Hepatocyte (in vitro differentiated cells): ENCODE measurements at places on chromosomes 13 and 19. TPM values are rescaled to one million over a fixed set of nuclear protein-coding genes. Genes with fewer than 3 reads are reported as not detected.

The DMPK gene
- 25.2 and 71.4 TPM in 2 replicates for total RNA-seq

The ENOX1 gene
- total RNA-seq, result 1.6 and 2.4 TPM in 2 replicates

GRCh38 chr19:14540741-14541525, 11.5 kb downstream of the TECR start:
- DNase-seq, result no peak

- no peak for DNase-seq
Measured at GRCh38 chr13:114264886-114265611, 16.4 kb upstream of the UPF3A start.

The PROZ gene
- total RNA-seq, result 4.7 and 5.4 TPM in 2 replicates

DNA sequence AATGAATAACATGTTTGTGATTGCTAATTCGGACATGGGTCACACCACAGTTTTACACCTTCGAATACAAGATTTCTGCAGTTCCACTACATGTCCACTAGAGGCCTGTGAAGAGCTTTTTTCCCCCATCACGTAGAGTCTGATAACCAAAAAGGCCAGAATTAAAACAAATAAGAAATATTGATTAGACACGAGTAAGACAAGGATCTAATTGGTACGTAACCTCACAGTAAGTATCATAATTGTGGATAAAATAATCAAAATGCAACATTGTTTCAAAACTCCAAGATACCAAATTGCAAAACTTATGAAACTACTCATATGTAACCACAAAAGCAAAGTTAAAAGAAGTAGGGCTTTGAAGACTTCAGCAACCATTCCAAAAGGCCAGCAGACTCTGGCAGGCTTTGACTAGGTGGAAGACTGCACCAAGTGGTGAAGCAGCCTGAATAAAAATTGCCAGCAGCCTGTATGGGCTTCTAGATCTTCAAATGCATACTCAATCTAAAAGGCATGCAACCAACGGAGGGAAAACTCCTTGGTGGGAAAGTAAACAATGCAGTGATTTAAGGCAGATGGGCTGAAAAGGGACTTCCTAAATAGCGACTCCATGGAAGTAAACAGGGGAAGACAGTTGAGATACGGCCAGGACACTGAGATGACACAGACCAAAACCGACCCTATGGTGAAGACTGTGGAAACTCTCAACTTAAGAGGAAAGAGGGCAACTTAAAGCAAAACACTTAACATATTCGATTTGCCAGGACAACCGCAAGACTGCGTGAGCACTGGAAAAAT, 56.7 kb downstream of the STARD13 start:
- peak; percentile 53 for DNase-seq

DNA sequence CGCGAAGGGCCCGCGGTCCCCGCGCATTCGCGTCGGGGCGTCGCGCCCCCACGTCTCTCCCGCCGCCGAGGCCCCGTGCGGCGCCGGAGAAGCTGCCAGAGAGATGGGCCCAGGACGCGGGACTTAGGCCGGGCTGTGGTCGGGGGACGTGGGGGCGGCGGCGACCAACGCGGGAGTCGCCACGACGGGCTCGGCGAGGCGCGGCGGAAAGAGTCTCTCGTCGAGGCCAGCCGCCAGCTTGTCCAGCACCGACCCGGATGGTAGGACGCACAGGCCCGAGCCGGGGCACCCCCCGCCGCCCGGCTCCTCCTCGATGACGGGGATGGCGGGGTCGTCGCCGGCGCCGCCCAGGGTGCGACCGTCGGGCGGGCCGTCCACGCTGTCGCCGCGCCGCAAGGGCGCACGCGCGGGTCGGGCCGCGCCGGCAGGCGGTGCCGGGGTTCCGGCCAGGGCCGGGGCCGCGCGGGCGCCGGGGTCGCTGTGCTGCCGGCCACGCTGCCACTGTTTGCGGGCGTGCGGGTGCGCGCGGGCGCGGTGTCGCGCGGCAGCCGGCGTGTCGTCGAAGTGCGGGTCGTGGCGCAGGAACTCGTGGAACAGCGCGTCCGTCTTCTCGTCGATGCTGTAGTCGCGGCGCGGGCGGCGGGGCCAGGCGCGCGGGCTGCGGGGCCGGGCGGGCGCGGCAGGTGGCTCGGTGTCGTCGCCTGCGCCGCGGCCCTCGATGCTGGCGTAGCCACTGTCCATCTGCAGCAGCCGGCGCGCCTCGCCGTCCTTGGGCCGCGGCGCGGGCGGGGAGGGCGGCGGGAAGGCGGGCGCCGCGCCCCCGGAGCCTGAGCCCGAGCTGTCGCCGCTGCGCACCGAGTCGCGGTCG, 8.5 kb downstream of the CBARP start:
- DNase-seq, result no peak

GRCh38 chr13:66312312-66313087, 917.6 kb downstream of the PCDH9 start:
- peak; percentile 16 for DNase-seq

GRCh38 chr13:108915095-108915633, 285.8 kb downstream of the MYO16 start:
- DNase-seq, result peak; percentile 59

DNA sequence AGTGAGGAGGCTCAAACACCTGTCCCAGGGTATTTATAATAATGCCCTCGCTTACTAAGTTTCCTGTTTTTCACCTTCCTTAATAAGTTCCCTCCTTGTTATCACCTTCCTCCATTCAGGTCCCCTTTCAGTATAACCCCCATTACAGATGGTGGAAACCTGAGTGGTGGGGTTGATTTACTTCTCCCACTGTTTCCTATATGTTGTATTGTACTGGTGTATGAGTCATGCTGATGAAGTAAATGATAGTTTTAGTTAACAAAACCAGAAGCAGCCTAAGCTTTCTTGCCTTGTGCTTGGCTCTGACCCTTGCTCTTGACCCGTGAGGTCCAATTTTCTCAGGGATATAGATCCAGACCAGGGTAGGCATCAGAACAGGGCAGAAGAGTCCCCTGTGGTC, 22.3 kb upstream of the TNFSF11 start:
- no peak for DNase-seq

The DZIP1 gene
- 17.2 and 23.2 TPM in 2 replicates for total RNA-seq

DNA sequence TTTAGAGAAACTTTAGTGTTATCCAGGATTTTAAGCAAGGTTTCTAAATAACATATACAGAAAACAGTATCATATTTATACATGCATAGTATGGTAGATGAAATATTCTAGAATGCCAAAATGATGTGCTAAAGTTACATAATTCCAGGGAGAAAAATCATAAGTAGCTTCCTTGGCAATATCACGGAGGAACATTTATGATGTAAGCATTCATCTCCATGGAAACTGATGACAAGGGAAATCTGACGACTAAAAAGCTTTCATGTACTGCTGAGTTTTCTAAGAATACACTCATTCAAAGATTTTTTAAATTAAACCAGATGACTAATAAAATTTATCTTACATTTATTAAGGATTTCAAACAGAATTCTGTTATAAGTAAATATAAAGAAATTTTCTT, 4.7 kb downstream of the TEX30 start:
- no peak for DNase-seq

DNA sequence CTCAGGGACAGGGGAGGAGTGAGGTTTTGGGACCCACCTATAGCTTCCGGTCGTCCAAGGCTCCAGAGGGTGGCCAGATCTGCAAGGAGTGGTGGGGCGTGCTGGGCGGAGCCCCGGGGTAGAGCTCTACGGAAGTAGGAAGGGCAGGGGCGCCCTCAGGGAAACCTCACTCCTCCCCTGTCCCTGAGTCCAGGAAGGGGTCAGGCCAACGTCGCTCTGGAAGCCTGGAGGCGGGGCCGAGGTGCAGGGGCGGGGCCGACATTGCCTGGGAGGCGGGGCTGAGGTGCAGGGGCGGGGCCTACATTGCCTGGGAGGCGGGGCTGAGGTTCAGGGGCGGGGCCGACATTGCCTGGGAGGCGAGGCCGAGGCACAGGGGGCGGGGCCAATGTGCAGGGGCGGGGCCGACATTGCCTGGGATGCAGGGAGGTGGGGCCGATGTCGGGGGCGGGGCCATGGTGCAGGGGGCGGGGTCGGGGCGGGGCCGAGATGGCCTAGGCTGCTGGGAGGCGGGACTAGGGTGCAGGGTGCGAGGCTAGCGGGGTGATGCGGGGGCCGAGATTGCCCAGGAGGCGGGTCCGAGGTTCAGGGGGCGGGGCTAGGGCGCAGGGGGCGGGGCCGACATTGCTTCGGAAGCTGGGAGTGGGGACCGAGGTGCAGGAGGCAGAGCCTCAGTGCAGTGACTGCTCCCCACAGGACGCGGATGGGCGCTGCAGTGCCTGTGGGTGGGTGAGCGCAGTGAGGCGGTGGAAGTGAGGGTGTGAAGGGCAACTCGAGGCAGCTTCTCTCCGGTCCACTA, 4.9 kb upstream of the PALM start:
- peak; percentile 80 for DNase-seq

- no peak for DNase-seq
Measured at GRCh38 chr19:17411801-17412200, 6.4 kb upstream of the BST2 start.

The CXCL17 gene
- total RNA-seq, result 4.4 and 6.7 TPM in 2 replicates

- no peak for DNase-seq
Measured at GRCh38 chr19:47614021-47614295, 5.0 kb downstream of the BICRA start.

The ZNF507 gene
- total RNA-seq, result 11.8 and 14.8 TPM in 2 replicates

- no peak for DNase-seq
Measured at GRCh38 chr13:33934343-33934742, 116.4 kb downstream of the RFC3 start.

DNA sequence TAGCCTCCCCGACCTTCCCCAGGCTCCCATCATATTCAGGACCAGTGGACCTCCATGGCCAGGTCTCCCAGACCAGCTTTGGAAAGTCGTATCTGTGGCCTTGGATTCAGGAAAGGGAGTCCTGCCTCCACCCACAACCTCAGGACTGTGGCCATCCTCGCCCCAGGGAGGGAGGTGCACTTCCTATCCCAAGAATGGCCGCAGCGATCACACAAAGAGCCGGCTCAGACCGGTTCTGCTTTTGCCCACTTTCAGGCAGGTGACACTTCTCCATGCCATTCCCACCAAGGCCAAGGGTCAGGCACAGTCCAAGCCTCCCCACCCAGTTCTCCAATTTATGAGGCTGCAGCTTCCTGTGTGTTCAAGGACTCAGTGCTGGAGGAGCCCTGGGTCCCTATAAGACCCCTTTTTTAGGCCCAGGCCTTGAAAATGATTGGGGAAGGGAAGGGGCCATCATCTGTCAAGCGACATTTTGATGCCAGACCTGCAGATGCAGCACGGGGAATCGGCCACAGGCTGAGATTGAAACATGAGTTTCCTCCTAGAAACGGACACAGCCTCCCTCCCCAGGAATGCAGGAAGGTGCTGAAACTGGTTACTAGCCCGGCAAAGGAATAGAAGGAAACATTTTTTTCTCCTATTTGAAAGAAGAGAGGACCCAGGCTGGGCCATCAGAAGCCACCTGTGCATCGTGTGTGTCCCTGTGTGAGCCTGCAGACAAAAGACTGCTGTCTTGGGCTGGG, 65.6 kb upstream of the USE1 start:
- DNase-seq, result no peak

The KLK12 gene
- 0.80 TPM in 1 of 2 replicates, not detected in the other for total RNA-seq

GRCh38 chr19:38640368-38640767, 7.1 kb upstream of the ACTN4 start:
- DNase-seq, result peak; percentile 22

- no peak for DNase-seq
Measured at GRCh38 chr13:19159181-19159580, 22.4 kb downstream of the TUBA3C start.

- no peak for DNase-seq
Measured at GRCh38 chr19:46494146-46494940, 1.3 kb downstream of the PNMA8B start.

DNA sequence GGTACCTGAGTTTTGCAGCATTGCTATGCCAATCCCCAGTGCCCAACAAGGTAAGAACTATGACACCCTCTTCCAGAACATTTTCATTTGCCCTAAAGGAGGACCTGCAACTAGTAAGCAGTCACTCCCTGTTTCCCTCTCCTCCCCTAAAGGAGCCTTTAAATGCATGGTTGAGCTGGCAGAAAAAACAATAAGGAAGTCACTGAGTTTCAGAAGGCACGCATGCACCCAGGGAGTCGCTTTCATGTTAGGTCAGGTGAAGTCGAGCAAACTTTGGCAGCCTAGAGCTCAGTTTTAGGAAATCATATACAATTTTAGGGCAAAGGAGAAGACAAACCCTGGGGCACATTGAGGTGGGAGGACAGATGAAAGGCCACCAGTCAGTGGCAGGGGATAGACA, 11.8 kb downstream of the NLRP11 start:
- no peak for DNase-seq

DNA sequence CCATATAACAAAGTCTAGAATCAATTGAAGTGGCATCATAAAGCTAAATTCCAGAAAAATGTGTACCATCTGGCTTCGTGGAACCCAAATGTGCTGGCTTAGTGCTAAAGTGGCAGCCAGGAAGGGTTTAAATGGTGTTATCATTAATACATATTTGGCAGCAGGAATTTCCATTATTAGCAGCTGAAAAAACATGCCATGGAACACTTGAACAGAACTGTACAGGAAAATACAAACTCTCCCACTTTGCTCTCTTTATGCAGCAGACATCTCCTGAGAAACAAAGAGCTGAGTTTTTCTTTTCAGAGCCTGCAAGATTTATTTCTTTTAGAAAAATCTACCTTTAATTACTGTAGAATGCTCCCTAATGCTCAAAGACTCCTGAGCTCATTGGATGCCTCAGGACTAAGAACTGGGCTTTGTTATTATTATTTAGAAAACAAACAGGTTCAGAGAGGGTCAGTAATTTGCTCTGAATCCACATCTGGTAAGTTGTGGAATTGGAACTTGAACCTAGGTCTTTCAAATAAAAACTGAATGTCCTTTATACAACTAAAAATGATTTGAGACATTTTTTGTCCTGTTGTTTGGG, 179.0 kb downstream of the LACC1 start:
- DNase-seq, result no peak

GRCh38 chr13:98693756-98694155, 58.7 kb downstream of the SLC15A1 start:
- DNase-seq, result no peak

DNA sequence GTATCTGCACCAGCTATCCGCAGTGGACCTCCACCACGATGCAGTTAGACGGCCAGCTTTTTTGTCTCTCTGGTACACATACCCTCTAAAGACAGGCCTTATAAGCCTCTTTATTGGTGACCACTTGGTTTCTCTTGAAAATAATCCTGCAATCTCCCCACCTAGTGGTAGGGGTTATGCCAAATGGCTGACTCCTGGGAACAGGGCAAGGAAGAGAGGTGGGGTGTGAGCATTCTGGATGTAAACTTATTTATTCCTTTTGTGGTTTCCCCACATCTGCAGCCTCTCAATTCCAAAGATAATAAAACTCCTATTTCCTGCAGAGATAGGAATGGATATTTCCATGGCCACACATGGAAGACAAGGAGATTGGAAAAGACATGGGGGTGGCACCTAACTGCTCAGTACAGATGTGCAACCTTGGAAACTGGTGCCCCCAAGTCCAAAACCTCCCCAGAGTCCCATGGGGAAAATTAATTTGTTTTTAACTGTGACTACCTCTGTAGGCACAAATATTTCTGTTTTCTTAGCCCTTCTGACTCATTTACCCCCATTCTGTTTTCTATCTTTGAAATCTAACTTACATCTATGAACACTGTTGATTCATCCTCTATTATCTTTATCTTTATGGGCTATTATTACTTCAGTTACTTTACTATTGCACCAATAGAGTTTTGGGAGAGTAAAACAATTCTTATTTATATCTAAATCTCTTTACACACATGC, 112.7 kb upstream of the TSHZ3 start:
- DNase-seq, result no peak
